Activated naive CD8-positive, alpha-beta T cell treated with anti-CD3 and anti-CD28 coated beads for 36 hours (primary cell): ENCODE measurements at places on chromosomes 12 and 14.
A peak's percentile ranks its signal among the peaks of the same experiment; 100 is the strongest.

- no peak for DNase-seq
Observed at GRCh38 chr14:99784508-99784907, 8.7 kb upstream of the EML1 start.

- DNase-seq = no peak
Observed at GRCh38 chr12:113934060-113934814, 31.9 kb downstream of the RBM19 start.

GRCh38 chr14:45065540-45065939 lies 18.4 kb upstream of the PRPF39 start:
- no peak for DNase-seq

DNA sequence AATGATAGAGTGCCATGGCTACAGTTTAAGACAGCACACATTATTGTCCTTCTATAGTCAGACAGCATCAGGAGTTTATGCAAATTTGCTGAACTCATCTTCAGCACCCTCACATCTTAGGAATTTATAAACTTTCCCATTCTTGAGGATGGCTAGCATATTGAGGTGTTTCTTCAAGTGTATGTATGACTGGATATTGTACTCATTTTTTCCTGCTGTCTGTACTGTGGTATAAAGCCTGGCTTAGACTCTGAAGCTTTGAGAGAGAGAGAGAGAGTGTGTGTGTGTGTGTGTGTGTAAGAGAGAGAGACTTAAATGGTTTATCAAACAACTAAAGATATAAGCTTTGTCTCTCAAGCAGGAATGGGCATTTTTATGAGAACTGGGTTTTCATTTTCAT lies 161.6 kb downstream of the PIK3C2G start:
- no peak for DNase-seq

DNA sequence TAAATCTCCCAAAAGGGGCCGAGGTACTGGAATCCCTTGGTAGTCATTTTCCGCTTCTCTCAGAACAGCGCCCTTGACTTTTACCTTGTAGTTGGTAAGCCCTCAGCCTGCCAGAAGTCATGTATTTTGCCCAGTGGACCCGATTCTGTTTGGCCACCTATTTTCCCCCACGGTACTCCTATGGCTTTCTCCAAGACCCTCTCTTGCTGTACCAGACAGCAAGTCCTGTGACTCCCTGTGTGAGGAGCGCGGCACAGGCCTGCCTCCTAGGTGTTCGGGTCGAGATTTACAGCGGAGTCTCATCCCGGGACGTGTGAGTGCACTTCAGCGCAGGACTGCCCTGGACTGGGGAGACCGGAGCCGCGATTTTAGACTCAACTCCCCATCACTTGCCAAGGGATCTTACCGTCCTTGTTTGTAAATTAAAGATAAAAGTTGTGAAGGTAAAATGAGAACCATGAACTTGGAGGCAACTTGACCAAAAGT lies 1.1 kb upstream of the MBD6 start:
- DNase-seq = peak; percentile 20

GRCh38 chr12:101200824-101201223 lies 9.2 kb downstream of the SLC5A8 start:
- no peak for DNase-seq

- no peak for DNase-seq
Observed at GRCh38 chr12:100830003-100830795, 35.6 kb downstream of the ANO4 start.

GRCh38 chr12:52607314-52607713 lies 6.1 kb upstream of the KRT72 start:
- no peak for DNase-seq

- peak; percentile 55 for DNase-seq
Observed at GRCh38 chr14:70188659-70189455, at the start of gene SLC8A3. Gene SLC8A3, minus strand, starts transcription at chr14:70188951. Its CDS starts 20,529 bp downstream, at chr14:70168422.

DNA sequence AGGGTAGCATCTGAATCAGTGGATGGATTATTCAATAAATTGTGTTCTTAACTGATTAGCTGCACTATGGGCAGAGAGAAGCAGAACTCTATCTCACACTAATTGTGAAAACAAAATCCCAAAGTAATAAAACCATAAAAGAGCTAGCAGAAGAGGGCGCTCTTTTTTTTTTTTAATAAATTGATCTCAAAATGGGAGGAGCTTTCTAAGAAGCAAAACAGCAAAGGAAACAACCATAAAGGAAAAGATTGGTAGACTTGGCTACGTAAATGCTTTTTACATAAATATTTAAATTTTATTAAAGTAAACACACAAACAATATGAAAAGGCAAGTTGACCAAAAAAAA lies 1.5 kb upstream of the TM7SF3 start:
- DNase-seq = no peak

- no peak for DNase-seq
Observed at GRCh38 chr14:92135269-92135668, 13.5 kb downstream of the CPSF2 start.

GRCh38 chr14:87628129-87628528 lies 364.9 kb downstream of the GALC start:
- no peak for DNase-seq

GRCh38 chr12:82981150-82981549 lies 294.4 kb downstream of the TMTC2 start:
- DNase-seq = no peak

DNA sequence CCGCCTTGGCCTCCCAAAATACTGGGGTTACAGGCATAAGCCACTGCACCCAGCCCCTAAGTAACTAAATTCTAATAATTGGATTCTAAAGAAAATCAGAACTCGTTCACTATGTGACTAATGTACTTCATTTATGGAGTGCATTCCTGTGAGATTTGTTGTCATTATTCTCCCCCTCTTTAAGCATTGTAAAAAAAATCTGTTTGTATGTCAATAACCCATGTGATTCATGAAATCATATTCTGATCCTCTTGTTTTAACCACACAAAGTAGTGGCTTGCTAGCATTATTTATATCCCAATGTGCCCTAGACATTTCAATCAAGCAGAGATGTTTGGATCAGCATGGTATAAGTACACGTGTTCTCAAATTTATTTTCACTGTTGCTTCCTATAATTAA lies 78.2 kb upstream of the OSBPL8 start:
- DNase-seq = no peak

- no peak for DNase-seq
Observed at GRCh38 chr12:116302166-116303058, 24.9 kb upstream of the MED13L start.

- DNase-seq = no peak
Observed at GRCh38 chr14:52185178-52185577, 82.3 kb upstream of the PTGDR start.

DNA sequence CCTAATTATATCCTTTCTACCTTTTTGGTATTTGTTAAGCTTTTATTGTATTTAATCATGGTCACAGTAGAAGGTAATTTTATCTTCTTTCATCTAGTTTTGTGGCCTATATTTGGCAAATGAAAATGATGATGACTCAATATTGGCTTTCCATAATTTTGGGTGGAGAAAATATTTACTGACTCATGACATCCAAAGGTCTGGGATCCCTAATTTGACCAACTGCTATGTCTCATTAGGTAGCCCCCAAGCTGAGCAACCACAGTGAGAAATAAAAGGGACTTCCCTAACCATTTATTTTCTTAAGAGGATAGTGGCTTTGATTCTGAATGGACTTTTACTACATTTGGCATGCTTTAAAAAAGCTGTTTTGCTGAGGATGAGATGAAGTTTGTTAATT lies 289.5 kb downstream of the RMST start:
- DNase-seq = no peak

DNA sequence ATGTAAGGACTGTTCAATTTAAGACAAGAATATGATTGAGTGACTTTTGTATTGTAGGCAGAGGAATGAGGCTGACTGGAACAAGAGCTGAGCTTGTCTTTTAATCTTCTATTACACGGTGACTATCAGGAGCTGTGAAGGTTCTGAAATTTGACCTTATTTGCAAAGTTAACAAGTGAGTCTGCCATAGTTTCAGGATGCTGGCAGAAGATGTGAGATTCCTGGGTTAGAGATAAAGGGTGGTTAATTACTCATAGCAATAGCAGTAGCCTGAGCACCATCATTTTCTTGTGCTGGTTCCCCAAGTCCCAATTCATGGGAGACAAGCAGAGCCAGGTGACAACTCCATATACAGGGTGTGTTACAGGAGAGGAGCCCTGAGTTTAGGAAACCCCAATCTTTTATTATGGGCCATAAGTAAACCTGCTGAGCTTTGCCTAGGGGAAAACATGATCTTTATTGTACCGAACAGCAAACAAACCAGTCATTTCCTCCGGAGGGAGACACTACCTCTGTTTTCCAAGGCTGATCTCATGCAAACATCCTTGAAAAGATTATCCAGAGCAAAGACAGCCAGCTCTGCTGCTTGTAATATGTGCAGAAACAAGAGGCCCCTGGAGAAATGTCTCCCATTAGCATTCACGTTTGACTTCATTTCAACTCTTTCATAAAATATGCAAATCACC lies 51.7 kb upstream of the DDX11 start:
- no peak for DNase-seq

DNA sequence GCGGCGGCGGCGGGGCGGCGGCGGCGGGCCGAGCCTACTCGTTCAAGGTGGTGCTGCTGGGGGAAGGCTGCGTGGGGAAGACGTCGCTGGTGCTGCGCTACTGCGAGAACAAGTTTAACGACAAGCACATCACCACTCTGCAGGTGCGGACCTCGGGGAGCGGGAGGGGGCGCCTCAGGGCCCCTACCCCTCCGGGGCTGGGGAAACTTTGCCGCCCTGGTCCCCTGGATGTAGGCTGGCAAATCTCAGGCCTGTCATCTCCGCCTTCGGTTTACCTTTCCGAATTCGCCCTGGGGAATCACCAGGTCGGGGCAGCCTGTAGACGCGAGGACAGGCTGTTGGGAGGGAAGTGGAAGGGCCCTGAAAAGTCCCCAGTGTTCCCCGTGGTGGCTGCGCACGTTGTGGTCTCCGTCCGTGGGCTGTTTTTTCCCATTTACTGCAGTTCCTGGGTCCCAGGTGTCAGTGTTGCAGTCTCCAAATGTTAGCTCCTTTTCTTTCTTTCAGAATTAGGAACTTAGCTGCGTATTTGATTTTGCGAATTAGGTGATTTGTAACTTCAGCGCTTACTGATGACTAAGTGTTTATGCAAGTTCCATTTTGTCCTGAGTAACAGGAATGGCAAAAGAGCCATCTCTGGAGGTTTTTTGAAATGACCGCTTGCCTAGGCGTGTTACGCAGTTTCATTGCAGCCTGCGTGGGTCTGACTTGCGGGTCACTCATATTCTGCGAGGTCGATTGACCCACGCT lies 656 bp downstream of the RAB21 start:
- DNase-seq = peak; percentile 63

DNA sequence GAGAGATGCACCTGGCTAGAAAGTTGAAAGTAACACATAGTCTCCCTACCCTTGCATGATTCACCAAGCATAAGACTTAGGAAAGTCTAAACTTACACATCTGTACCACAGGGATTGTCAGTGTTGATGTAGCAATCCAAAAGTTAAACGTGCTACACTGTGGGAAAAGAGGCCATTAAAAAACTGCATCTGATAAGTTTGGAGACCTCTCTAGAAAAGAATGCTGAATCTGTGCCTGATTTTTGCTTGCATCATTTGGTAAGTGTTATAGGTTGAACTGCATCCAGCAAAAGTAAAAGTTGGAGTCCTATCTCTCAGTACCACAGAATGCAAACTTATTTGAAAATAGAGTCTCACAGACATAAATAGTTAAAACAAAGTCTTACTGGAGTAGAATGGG lies 126.6 kb downstream of the SLC6A15 start:
- DNase-seq = no peak

DNA sequence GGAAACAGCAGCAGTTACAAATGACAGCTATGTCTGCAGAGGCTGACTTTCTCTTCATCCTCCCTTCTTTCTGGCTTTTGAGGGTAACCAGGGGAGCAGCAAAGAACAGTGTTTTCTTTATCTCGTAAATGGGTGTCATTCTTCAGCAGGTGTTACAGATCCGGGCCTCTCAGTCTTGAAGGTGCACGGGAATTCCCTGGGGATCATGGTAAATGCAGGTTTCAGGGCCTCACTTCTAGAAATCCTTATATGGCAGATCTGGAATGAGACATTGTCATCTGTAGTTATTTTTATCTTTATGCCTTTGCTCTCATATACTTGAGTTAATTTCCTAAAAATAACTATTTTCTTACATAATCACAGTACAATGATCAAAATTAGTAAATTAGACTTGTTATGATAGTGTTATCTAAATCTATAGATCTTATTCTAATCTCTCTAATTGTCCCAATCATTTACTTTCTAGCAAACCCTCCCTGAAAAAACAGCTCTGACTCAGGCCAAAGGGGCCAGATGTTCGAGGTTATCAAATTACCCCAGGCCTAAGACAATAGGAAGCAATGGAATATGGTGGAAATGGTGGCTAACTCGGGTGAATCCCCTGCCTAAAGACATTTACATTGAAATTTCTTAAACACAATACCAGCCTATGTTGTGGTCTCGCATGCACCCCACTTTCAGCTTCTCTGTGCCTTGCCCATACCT lies 145.0 kb downstream of the CAND1 start:
- no peak for DNase-seq

GRCh38 chr14:41457393-41457792 lies 149.3 kb upstream of the LRFN5 start:
- DNase-seq = no peak

GRCh38 chr12:16583969-16584745 lies 21.8 kb downstream of the LMO3 start:
- DNase-seq = no peak

GRCh38 chr14:64654901-64655300 lies 49.3 kb upstream of the PLEKHG3 start:
- no peak for DNase-seq

- DNase-seq = no peak
Observed at GRCh38 chr12:50842637-50843493, at the start of gene TMPRSS12. Gene TMPRSS12, plus strand, starts transcription at chr12:50842926. Its CDS starts 39 bp downstream, at chr12:50842965.

GRCh38 chr14:48568688-48569087 lies 893.3 kb upstream of the MDGA2 start:
- no peak for DNase-seq

GRCh38 chr14:90837355-90837754 lies 21.1 kb upstream of the TTC7B start:
- DNase-seq = no peak

GRCh38 chr12:132827763-132828703 lies 636 bp downstream of the GOLGA3 start:
- peak; percentile 43 for DNase-seq

GRCh38 chr12:16573398-16574077 lies 32.4 kb downstream of the LMO3 start:
- no peak for DNase-seq

DNA sequence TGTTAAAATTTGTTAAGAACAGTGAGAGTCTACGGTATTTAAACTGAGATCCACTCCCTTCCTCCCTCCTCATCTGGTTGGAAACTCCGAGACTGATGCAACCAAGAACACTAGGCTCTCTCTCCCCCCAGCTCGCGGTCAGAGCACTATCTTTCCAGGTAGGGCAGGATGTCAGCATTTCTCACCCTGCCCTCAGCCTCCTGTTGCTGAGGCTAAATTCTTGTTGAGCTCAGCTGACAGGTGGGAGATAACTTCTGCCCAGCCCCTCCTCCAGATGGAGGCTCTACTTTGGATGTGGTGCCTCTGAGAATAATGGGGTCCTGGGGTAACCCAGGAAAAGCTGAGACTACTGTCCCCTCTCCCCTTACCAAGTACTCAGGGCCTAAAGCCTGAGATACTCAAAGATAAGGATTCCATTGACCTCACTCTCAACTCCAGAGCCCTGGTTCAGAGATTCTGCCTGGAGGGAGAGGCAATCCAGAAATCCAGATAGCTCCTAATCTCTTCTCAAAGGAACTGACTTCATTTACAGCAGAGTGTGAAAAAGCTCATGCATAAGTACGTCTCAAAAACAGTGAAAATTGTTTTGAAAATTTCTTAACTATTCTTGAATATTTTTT lies 110.1 kb downstream of the EML5 start:
- DNase-seq = peak; percentile 4
